ENCODE measurements at places on chromosomes 16 and 17.
A peak's percentile ranks its signal among the peaks of the same experiment; 100 is the strongest.

DNA sequence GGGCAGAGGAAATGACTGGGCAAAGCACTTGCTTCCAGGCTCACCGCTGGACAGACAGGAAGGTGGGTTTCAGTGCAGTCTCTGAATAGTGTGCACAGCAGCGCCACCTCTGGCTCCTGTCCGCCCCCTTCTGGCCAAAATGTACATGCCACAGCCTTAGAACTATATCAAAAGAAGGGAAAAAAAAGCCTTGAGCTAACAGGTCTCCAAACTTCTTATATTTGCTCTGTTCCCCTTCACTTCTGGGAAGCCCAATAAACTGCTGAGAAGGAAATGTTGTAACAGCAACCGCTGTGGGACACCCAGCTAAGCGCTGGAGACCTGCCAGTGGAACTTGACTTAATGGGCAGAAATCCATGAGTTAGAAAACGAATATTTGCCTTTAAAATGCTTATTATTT lies 17.5 kb downstream of the COG7 start:
- DNase-seq = peak; percentile 32

- no peak for DNase-seq
These were observed 86.5 kb upstream of the LHX1 start for GRCh38 chr17:36850790-36851189.

DNA sequence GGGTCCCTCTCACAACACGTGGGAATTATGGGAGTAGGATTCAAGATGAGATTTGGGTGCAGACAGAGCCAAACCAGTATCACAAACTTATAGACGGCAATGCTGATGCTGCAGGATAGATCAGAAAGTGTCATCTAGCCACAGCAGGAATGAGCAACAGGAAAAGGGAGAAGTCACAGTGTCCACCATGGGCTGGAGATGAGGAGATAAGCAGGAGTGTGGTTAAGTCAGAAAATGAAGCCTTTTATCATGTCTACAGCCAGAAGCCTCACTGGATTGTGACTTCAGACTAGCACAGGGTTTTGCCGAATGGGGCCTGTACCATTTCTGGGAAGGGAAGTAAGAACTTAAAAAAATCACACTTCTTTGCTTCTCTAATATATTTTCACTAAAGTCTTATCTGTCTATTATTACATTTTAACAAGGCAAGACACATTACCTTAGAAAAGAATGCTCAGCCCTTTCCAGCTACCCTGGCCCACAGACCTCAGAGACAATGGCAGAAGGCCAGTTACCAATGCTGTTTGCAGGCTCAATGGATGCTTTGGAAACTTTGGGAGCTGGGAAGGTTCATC lies 490.2 kb upstream of the SALL1 start:
- DNase-seq = no peak

DNA sequence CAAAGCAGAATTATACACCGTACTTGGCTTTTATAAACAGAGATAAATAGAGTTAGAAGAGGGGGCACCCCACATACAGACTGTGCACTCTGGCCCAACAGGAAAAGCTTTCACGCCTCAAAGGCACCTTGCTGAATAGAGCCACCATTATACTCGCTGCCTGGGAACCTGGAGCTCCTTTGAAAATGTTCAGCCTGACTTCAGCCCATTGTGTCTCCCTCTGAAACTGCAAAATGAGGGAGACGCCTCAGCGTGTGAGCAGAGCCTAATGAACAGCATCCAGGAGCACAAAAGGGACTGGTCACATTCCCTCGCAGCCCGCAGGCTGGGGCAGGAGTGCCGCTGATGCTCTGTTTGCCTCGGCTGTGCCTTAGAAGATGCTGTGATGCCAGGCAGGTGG lies 46.3 kb downstream of the ABCC12 start:
- no peak for DNase-seq

- no peak for DNase-seq
These were observed 305.7 kb downstream of the RBFOX1 start for GRCh38 chr16:7638306-7638705.

GRCh38 chr17:3935140-3935542 lies 18.9 kb upstream of the P2RX1 start:
- DNase-seq = peak; percentile 95

- DNase-seq = peak; percentile 52
These were observed 163.4 kb downstream of the ZFHX3 start for GRCh38 chr16:72884573-72884972.

DNA sequence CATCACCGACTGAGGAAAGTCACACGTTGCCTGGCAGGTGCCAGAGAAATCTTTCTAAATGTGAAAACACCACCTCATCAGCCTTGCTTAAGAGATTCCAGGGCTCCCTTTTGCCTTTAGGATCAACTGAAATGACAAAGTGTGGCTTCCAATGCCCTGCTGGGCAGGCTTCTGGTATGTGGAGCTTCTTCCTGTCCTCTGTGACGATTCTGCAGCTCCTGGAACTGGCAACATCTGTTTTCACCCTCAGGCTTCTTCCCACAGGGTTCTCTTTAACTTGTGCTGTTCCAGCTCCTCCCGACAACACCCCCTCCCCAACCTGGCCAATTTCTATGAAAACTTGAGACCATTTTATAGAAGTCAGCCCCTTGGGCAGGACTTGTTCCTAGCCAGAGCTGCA lies 4.8 kb upstream of the ZDHHC1 start:
- no peak for DNase-seq

GRCh38 chr16:22670044-22670536 lies 143.9 kb upstream of the HS3ST2 start:
- no peak for DNase-seq

GRCh38 chr17:61551255-61551742 lies 39.7 kb downstream of the NACA2 start:
- no peak for DNase-seq

DNA sequence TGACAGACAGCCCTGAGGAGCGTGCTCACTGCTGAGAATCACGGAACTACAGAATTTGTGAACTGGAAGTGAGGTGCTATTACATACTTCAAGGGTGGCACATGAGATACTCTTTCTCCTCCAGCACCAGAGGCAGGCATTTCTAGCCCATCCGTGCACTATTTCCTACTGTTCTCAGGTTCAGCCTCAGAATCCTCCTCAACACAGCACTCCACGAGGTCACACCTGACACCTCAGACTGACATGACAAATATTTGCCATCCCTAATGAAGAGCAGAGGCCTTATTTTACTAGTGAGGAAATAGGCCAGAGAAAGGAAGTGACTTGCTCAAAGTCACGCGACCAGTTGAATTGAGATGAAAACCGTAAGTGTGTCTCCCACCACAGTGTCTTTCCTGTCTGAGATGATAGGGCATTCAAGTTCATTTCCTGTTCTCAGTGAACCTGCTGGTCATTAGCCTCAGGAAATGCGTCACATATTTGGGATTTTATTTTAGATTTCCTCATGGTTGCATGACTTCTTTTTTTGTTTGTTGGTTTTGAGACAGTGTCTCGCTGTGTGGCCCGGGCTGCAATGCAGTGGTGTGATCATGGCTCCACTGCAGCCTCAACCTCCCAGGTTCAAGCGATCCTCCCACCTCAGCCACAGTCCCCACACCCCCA lies 23.6 kb downstream of the SEZ6 start:
- no peak for DNase-seq

GRCh38 chr16:82653550-82654511 lies 27.1 kb downstream of the CDH13 start:
- DNase-seq = no peak

DNA sequence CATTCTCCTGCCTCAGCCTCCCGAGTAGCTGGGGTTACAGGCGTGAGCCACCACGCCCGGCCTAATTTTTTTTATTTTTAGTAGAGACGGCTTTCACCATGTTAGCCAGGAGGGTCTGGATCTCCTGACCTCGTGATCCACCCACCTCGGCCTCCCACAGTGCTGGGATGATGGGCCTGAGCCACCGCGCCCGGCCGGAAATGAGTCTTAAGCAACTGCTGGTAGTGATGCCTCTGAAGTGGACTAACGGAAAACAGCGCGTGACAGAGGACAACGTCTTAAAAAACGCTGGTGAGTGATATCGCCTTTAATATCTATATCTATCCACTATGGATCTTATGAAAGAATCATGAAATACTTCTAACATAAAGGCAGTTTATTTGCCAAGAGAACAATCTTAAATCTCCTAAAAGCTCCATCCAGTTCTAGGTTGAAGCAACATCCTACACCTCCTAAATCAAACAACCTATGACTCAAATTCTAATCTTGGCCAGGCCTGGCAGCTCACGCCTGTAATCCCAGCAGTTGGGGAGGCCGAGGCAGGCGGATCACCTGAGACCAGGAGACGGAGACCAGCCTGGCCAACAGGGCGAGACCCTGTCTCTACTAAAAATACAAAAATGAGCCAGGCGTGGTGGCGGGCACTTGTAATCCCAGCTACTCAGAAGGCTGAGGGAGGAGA lies 69.8 kb downstream of the NXN start:
- DNase-seq = no peak

GRCh38 chr16:89721546-89722391 lies 432 bp downstream of the ZNF276 start:
- DNase-seq = peak; percentile 17

DNA sequence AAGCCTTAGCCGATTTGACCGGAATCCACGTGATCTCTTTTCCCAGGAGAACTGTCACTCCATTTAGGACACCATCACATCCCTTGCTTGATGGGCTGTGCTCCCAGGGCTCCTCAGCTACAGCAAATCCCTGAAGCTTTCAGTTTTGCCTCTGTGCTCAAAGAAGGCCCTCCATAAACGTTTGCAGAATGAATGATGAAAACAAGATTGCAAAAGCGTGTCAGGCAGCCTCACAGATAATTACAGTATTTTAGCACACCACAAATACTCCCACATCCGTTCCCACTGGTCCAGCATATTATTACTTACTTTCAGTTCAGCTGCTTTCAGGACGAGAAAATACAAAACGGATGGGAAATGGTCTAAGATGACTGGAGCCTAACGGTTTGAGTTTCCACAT lies 84.6 kb downstream of the USP31 start:
- DNase-seq = no peak

GRCh38 chr16:10992797-10993196 lies 48.4 kb downstream of the CLEC16A start:
- DNase-seq = no peak

DNA sequence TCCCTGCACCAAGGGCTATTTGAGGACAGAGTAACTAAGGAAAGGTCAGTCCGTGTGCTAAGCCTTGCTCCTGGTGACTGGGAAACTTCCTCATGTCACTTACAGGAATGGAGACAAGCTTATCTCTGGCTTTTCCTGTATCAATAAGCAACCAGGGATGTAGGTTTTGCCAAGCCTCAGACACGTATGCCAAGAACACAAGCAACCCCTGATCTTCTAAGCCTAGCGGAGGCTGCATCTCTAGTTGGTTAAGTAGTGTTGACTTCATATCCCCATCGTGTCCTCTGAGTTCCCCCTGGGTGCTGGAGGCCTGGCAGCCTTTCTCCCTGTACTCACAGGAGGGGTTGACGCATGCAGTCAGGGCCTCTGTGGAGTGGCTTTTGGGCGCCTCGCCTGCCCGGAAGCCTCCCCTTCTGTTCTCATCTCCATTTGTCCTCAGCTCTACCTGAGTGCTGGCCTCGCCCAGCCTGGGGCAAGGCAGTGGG lies 1.4 kb upstream of the C1QTNF1 start:
- DNase-seq = no peak

- DNase-seq = no peak
These were observed 7.1 kb downstream of the ARL4D start for GRCh38 chr17:43405861-43406260.

DNA sequence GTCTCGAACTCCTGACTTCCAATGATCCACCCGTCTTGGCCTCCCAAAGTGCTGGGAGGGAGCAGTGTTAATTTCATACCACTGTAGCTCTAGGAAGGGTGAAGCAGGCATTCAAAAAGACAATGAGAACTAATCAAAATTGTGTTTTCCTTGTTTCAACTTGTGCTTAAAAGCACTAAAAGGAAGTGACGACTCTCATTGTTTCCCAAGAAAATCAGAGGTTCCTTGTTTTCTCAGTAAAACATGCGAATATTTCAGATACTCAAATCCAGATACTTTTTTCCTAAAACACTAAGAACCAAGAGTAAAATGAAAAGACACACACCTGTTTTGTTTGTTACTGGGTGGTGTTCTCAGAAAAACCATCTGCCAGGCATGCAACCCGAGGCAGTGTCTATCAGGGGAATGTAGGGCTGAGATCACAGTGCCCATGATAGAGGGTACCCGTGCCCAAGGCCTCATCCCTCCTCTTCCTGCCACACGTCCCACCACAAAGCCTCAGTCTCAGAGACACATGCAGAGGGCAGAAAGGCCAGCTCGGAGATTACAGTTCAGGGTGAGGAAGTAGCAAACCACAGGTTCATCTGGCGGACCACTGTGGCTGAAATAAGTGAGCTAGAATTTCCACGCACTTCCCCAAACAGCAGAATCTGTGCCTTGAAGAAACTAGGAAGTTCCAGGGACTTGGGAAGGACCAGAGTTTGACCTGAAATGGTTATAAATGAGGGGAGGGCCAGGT lies 33.7 kb downstream of the GINS3 start:
- no peak for DNase-seq

DNA sequence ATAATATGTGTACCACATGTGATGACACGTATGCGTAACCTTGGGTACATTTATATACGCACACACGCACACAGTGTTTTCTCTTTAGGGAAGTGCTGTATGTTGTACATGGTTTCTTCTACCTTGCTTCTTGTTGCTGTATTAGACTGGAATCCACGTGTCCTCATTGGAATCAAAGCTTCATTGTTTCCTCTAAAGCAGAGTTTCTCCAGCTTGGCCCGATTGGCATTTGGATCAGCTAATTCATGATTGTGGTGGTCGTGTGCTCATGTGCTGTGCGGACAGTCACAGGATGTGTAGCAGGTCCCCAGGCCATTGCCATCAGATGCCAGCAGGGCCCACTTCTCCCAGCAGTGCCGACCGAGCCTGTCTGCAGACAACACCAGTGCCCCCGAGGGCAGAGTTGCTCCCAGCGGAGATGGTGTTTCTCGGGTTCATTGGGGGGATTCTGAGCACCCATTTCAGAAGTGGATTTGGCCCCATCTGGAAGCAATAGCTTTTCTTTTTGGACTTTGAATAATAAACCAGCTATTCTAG lies 148.4 kb downstream of the RPTOR start:
- no peak for DNase-seq
